ENCODE measurements at places on chromosomes 4 and X.

- no peak for DNase-seq
Observed at GRCh38 chr4:101695176-101695575, 95.4 kb upstream of the BANK1 start.

DNA sequence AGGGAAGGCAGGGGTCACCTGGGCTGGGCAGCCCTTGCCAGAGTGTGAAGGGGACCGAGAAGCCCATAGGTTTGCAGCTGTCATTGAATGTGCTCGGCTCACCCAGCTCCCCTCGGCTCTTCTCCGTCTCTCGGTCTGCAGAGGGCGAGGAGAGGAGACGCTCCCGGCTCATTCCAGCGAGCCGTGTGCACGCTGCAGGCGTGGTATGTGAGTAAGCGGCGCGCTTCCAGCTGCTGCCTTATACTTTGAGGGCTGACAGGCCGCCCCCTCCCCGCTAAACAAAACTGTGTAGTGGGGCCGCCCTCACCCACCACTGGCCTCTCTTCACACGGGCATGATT lies 23.0 kb upstream of the BCORL1 start:
- no peak for DNase-seq

DNA sequence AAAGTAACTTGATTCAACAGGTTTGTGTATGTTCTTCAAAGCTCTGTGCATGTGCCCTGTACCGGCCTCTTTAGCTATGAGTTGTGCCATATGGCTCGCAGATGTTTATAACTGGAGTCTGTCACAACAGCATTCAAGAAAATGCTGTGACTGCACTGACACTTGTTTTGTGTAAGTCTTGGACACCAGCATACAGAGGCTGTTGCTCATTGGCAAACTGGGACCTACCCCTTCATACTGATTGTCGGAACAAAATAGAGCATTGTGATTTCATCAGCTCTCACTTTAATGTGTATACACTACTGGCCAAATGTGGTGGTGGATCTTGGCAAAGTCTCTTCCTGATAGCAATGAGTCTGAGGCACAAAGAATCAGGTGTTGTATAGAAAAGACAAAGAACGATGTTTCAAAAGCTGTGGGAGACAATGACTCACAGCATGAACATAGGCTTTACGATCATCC lies 133.9 kb downstream of the EGF start:
- no peak for DNase-seq

DNA sequence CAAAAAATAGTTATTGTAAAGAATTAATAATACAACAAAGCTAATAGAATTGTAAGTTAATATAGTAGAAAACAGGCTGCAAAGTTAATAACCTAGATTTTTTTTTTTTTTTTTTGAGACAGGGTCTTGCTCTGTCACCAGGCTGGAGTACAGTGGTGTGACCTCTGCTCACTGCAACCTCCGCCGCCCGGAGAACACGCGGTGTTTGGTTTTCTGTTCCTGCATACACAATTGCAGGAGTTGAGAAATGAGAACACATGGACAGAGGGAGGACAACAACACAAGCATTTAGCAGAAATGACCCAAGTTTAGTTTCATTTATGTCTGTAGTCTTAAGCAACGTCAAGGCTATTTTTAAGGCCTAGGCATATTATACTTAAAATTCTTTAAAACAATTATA lies 145.9 kb upstream of the PCDH10 start:
- no peak for DNase-seq

DNA sequence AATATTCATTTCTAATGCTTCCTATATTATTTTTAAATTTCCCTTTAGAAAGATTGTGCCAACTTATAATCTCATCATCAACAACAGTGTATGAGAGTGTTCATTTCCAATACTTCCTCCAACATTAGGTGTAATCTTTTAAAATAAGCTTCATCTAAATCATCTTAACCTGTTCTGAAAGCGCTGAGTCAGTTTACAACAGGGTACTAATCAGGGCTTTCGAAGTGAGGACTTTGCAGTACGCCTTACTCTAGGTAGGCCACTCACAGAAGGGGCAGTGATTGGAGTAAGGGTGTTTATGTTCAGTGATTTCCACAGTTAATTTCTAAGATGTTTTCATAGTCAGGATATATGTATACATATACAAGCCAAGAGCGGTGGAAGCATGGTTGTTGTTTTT lies 87.9 kb downstream of the FRAS1 start:
- no peak for DNase-seq

- no peak for DNase-seq
Observed at GRCh38 chr4:33437406-33437805, 2717.2 kb downstream of the PCDH7 start.

- DNase-seq = no peak
Observed at GRCh38 chrX:13520351-13520750, 49.0 kb upstream of the EGFL6 start.

Measured in SW 1271 (cell line).